ENCODE measurements at places on chromosomes 7 and 10.
A peak's percentile ranks its signal among the peaks of the same experiment; 100 is the strongest.

DNA sequence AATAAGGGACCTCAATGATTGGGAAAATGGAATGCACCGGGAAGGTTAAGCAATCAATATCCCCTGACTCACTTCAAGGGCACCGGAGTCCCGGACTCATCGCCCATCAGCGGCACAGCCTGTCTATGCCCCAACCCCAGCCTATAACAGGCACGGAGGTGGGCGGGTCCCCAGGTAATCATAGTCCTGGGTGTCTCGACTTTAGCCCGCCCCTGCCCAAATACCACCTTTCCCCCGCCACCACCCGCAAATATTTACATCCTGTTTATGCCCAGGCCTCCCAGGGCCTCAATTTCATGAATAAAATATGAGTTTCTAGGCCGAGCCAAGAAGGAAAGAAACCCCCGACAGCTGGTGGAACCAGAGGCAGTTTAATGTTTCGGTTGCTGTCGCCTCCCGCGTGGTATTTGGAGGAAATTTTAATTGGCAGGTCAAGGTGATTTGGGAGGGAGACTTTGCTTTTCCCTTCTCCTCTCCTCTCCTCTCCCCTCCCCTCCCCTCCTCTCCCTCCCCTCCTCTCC lies 15.6 kb upstream of the RFC2 start:
- DNase-seq: peak; percentile 90

GRCh38 chr7:117322741-117323304 lies at the start of gene WNT2:
WNT2 (minus strand) TSS chr7:117323058; CDS start chr7:117322989, 69 bp downstream.
- DNase-seq: peak; percentile 70

DNA sequence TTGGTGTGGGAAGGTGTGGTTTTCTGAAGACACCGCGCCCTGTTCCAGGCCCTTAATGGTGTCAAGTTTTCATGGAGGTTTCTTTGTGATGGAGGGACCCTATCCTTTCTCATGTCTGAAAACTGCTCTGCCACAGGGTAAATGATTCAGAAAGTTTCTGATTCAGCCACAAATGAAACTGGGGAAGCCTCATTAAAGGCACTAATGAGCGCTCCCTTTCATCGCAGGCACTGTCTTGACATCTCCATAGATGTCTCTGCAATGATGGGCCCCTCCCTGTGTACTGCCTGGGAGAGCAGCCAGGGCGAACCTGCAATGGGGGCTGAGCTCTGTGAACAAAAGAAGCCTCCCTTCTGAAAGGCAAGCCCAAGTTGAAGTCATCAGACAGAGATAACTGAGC lies 355.3 kb downstream of the PRPF18 start:
- DNase-seq: no peak

DNA sequence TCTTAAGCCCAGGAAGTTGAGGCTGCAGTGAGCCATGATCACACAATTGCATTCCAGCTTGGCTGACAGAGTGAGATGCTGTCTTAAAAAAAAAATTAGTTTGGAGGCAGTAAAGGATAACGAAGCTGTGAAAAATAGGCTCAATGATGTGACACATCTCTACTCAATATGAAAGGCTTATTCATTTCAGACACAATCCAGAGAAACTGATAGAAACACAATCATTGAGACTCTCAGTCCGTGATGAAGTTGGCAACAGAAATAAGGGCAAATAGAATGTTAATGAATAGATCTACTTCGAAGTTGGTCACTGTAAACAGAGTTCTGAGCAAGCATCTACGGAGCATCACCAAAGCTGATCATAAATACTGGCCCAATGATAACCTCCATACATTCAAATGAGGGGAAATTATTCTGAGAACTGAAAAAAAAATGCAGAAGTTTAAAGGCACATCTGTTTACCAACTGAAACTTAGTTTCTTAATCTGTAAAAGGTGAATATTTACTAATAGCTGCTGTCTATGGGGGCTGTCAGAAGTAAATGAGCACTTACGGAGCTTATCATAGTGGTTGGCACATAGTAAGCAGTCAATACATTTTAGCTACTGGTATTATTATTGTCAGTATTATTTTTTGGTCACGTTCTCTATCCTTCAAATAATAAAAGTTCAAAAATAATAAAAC lies 70.4 kb downstream of the AKR1B1 start:
- DNase-seq: no peak

GRCh38 chr7:108455998-108456677 lies at the start of gene NRCAM:
NRCAM (minus strand) TSS chr7:108456436; CDS start chr7:108240064, 216,372 bp downstream.
- peak; percentile 98 for DNase-seq

DNA sequence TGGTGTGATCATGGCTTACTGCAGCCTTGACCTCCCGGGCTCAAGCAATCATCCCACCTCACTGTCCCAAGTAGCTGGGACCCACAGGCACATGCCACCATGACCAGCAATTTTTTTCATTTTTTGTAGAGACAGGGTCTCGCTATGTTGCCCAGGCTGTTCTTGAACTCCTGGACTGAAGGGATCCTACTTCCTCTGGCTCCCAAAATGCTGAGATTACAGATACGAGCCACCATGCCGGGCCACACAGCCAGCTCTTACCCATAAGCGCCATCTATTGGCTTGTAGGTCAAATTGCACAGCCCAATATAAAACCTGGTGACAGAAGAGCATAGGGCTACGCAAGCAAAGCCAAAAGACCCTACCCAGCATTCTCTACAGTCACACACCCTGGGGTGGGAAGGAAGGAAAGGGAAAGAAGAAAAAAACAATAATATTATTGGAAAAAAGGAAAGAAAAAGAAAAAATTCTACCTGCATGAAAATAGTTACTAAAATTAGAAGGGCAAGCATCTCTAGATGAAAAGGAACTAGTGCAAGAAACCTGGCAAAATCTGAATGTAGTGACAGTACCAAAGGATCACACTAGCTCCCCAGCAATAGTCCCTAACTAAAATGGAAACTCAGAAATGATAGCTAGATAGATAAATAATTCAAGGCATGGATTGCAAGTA lies 29.4 kb upstream of the AMPH start:
- DNase-seq: peak; percentile 59

- DNase-seq: no peak
Observed at GRCh38 chr10:53403688-53404087, 631.1 kb upstream of the MBL2 start.

- DNase-seq: no peak
Observed at GRCh38 chr7:158821171-158822031, 7.9 kb downstream of the ESYT2 start.

- no peak for DNase-seq
Observed at GRCh38 chr10:89798092-89798491, 96.7 kb downstream of the KIF20B start.

GRCh38 chr10:19046679-19047078 lies 1.9 kb upstream of the MALRD1 start:
- no peak for DNase-seq

GRCh38 chr10:62479523-62479922 lies 105.4 kb downstream of the ZNF365 start:
- no peak for DNase-seq

DNA sequence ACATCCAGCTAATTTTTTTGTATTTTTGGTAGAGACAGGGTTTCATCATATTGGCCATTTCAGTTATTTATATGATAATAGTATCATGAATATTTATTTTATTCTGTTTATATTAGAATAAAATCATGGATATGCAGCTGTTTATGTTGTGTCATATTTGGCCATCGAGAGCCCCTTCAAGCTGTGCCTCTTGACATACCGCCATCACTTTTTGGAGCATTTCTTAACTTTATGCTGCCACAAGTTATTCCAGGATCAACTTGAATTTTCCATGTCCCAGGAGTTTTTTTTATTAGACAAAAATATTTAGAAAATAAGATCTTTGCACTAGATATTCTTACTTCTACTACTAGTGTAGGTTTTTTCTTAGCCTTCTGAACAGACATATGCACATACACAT lies 1067.0 kb upstream of the LRRTM3 start:
- no peak for DNase-seq

- DNase-seq: no peak
Observed at GRCh38 chr10:986137-986825, 2.0 kb upstream of the GTPBP4 start.

DNA sequence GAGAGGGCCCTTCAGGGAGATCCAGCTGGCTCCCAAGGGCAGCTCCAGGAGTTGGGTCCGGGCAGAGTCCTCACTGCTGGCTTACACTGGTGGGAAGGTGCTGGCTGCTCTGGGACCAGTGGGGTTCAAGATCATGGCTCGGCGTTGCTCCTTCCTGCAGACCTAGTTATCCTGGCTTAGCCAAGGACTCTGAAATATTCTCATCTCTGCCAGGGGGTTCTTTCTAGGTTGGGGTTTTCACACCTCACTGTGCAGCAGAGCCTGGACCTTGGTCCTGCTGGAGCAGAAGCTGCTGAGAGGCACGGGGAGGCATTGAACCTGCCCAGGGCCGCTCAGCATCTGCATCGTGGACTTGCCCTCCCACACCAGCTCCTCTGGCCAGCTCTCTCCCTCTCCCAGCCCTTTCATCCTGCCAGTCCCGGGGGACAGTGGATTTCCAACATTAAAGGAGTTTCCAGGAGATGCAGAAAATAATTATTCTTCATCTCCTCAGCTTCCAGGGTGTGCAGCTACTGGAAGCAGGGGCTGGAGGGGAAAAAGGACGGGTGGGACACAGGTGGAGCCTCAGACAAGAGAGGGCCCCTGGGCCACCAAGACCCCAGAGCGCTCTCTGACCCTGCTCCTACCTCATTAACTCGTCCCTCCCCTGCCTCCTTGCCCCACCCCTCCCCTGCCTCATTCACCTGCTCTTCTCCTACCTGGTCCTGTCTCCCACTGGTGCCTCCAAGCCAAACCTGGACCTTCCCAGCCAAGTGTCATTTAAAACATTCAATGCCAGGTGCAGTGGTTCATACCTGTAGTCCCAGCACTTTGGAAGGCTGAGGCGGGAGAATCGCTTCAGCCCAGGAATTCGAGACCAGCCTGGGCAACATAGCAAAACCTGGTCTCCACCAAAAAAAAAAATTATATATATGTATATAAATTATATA lies 42.5 kb downstream of the JAKMIP3 start:
- DNase-seq: no peak

- DNase-seq: no peak
Observed at GRCh38 chr7:78576236-78576635, 777.7 kb downstream of the PHTF2 start.

DNA sequence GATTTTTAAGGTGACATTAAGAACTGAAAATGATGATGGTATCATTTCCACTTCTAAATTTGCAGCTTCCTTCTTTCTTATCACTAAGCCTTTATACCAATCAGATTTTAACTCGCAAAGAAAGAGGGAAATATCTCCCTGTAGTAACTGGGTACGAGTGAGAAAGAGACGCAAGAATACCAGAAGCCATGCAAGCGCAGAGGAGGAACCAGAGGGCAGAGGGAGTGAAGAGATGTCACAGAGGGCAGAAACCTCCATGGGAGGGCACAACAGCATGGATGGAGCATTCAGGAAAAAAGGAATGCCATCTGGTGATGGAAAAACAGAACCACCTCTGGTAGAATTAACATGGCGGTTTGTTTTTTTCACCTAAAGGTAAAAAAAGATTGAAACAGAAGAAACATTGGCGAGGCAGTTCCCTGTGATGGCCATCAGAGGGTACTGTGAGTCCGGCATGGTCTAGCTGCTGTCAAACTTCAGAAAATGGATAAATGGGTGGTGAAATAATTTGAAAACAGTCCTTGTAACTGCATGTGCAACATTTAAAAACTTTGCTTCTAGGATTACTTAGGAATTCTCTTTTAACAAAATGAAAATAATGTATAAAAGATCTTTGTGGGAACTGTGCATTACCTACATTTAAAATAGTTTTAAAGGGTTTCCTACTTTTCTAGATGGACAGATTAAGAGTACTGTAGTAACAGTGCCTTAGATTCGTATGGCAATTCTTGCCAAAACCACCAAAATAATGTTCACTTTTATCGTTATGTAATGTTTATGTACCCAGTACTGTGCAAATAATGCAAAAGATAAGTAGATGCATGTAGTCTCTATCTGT lies 91.8 kb downstream of the ARHGAP12 start:
- DNase-seq: peak; percentile 39

DNA sequence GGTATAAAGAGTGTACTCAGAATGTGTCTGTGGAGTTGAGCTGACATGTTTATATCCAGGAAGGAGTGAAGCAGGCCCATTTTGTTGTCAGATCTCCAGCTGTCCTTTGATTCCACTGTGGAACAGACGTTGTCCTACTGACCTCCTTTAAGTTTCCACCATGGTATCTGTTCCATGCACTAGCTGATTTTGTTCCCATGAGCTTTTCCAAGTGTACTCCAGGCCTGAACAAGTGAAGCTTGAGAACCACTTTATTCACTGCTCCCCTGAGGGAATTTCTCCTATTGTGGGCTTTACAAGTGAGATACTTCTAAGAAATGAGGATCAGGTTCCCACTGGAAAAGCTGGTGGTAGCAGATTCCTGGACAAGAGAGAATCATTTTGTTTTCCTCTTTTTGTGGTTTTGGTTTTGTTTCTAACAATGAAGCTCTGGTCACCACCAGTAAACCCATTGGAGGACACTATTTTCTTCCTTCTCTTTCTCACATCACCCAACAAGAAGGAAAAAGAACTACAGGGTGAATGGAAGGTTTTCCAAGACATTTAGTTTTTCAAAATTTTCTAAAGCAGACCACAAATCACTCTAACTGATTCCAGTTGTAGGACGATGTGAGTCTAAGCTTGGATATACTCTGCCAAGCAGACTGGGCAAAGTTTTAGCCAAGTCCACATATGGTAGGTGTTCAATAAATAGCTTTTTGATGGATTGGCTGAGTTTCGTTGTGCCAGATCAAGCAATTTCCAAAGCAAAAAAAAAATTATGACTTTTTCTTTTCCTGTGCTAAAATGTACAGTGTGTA lies 144.2 kb downstream of the JCAD start:
- DNase-seq: no peak

DNA sequence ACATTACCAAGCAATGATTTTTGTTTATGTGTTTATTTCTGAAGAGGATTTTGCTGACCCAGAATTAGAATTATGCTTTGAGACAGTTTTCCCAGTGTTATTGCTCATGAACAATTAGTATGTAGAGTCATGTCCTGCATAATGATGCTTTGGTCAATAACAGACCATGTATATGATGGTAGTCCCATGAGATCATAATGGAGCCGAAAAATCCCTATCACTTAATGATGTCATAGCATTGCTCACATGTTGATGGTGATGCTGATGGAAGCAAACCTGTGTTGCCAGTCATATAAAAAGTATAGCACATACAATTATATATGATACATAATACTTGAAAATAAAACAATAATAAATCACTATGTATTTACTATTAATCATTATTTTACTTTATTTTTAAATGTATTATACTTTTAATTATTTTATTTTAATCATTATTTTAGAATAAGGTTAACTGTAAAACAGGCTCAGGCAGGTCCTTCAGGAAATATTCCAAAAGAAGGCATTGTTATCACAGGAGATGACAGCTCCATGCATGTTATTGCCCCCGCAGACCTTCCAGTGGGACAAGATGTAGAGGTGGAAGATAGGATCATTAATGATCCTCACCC lies 33.5 kb downstream of the AHR start:
- no peak for DNase-seq
